Thymus (tissue), 14 donors: ENCODE measurements at places on chromosomes 4 and X. TPM values are rescaled to one million over a fixed set of nuclear protein-coding genes. Genes with fewer than 3 reads are reported as not detected.

DNA sequence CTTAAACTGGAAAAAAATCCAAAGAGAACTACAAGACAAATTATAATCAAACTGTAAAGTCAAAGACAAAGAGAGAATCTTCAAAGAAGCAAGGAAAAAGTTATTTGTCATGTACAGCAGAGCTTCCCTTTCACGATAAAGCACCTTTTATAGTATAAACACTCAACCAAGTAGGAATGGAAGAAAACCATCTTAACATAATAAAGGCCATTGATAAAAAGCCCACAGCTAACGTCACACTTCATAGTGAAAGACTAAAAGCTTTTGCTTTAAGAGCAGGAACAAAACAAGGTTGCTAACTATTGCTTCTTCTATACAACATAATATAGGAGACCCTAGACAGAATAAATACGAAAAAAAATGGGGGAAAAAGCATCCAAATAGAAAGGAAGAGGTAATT, 595.7 kb upstream of the POU3F4 start:
- no peak overlapping the region for H3K27ac ChIP-seq
- no peak for DNase-seq
- no peaks in the 10 kb centered on the region for H3K36me3 ChIP-seq
- no peaks in the 10 kb centered on the region for H3K27me3 ChIP-seq
- H3K4me3 ChIP-seq, result no peak overlapping the region

DNA sequence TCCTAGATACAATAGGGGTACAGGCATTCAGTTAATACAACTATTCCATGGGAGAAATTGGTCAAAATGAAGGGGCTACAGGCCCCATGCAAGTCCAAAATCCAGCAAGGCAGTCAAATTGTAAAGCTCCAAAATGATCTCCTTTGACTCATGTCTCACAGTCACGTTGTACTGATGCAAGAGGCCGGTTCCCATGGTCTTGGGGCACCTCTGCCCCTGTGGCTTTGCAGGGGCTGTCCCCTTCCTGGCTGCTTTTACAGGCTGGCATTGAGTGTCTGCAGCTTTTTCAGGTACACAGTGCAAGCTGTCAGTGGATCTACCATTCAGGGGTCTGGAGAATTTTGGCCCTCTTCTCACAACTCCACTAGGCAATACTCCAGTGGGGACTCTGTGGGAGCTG, 12.5 kb upstream of the ASIC5 start:
- no peaks in the 10 kb centered on the region for H3K36me3 ChIP-seq
- H3K27ac ChIP-seq, result no peak overlapping the region
- H3K4me3 ChIP-seq, result no peak overlapping the region
- H3K4me1 ChIP-seq, result no peaks in the 10 kb centered on the region
- no peaks in the 10 kb centered on the region for H3K27me3 ChIP-seq

- no peaks in the 10 kb centered on the region for H3K36me3 ChIP-seq
- no peak overlapping the region for H3K27ac ChIP-seq
- H3K4me3 ChIP-seq, result no peak overlapping the region
- H3K27me3 ChIP-seq, result no peaks in the 10 kb centered on the region
- H3K4me1 ChIP-seq, result no peaks in the 10 kb centered on the region
- no peak for DNase-seq
Observed at GRCh38 chr4:14646831-14647230, 355.4 kb upstream of the CPEB2 start.

The CT83 gene
- not detected for total RNA-seq

DNA sequence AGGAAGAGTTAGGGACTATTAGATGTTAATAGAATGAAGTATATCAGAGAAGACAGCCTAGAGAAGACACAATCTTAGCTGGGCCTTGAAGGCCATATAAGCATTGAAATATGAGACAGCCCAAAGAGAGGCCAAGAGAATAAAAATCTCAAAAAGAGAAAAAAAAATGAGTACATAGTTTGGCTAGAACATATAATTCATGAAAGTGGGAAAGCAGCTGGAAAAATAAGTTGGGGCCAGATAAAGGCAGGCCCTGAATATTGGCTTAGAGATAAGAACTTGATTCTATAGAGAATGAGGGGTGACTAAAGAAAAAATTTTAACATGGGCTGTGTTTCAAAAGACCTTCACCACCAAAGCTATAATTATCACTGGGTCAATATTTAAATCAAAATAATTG, 7.4 kb upstream of the UTP3 start:
- no peak overlapping the region for H3K27ac ChIP-seq
- H3K27me3 ChIP-seq, result no peaks in the 10 kb centered on the region
- no peaks in the 10 kb centered on the region for H3K36me3 ChIP-seq
- peaks cover 31% of the 10 kb centered on the region for H3K4me1 ChIP-seq
- DNase-seq, result no peak
